ENCODE measurements at places on chromosomes 3 and 15.

DNA sequence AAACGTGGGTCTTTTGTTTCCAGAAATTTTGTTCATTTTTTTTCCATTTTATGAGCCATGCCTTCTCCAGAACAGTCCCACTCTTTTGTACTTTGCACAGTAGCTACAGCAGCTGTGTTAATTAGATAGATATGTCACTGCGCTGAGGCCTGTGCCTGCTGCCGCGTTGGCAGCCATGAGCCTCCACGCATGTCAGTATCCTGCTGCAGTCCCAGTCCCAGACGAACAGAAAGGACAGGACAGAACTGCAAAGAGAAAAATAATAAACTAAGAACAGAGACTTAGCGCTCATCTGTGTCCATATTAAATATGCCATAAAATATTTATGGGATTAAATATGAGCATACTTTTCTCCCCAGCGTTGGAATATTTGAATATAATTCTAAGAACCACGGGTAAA, 442.4 kb upstream of the RARB start:
- no peak for DNase-seq

GRCh38 chr3:87088430-87088992, 97.6 kb upstream of the VGLL3 start:
- no peak for DNase-seq

DNA sequence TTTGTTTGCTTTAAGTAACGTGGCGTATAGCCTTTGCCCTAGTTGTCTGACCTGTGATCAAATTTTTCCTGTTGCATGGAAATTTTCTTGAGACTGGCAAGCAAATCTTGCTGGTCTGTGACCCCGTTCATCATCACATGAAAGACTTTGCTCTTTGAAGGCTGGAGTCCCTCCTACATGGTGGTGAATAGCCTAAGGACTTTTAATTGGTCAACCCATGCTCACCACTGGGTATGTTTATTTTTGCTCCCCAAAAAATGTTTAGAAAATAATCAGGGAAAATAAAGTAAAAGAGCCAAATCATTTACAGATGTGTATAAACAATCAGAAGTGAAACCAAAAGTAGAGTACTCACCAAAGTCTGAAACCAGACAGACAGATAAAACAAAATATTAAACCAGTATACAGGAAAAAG, 1075.3 kb upstream of the ALCAM start:
- no peak for DNase-seq

DNA sequence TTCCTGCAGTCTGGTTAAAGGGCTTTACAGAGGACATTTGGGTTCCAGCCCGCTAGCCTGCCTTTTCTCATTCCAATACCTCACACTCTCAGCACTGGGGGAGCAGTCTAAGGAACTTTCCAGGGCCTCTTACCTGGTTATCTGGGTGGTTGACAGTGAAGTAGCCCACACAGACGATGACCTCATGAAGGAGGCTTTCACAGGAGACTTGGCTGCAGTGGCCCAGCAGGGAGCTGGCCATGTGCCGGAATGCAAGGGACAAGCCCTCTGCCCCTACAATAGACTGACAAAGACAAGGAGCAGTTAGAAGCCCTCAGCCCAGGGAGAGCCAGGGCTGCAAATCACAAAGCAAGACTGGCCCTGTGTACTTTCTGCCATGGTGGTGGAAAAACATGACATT, 39.5 kb downstream of the ISL2 start:
- DNase-seq, result no peak

- DNase-seq, result no peak
Measured at GRCh38 chr3:150589759-150590158, 13.4 kb upstream of the SELENOT start.

DNA sequence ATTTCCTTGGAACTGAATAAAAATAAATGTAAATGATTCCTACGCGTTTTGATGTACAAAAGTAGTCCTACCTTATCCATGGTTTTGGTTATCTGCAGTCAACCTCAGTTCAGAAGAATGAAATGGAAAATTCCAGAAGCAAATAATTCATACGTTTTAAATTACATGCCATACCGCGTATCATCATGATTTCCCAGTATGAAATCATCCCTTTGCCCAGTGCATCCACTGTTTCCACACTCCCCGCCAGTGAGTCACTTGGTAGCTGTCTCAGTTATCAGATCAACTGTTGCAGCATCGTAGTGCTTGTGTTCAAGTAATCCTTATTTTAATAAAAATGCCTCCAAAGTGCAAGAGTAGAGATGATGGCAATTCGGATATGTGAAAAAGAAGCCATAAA, 9.1 kb upstream of the MFSD1 start:
- DNase-seq, result no peak

DNA sequence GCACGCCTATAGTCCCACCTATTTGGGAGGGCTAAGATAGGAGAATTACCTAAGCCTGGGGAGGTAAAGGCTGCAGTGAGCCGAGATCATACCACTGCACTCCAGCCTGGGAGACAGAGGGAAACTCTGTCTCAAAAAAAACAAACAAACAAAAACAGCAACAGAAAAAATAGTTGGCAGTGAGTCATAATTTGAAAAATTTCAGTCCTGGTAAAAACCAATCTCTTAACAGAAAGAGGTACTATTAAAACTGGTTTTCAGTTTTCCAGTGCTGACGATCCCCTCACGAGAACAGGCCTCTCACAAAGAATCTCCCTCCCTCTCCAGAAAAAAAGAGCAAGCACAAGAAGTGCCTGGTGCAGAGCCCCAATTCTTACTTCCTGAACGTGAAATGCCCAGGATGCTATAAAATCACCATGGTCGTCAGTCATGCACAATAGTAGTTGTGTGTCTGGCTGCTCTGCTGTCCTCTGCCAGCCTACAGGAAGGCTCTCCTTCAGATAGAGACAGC, 22.8 kb upstream of the MAP4 start:
- DNase-seq, result no peak

DNA sequence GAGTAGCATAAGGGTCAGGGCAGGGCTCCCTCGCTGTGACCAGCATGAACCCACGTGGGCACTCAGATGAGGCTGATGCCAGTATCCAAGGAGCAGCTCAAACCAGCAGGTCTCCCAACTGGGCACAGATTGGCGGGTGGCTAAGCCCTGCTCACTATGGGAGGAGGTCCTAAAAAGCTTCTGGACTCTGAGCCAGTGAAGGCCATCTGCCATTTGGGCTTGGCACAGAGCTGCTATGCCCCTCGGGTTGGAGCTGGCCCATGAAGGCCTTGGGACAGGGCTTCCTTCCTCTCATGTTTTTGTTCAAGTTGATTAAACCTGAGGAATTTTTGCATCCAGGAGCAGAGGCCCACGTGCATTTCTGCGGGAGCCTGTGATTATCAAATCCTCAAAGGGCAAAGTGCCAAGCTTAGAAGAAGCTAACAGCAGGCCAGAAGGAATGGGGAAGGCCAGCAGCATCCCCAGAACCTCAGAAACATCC, 4.3 kb upstream of the STRA6 start:
- DNase-seq, result no peak

GRCh38 chr3:186746008-186746407, 28.8 kb downstream of the KNG1 start:
- no peak for DNase-seq

DNA sequence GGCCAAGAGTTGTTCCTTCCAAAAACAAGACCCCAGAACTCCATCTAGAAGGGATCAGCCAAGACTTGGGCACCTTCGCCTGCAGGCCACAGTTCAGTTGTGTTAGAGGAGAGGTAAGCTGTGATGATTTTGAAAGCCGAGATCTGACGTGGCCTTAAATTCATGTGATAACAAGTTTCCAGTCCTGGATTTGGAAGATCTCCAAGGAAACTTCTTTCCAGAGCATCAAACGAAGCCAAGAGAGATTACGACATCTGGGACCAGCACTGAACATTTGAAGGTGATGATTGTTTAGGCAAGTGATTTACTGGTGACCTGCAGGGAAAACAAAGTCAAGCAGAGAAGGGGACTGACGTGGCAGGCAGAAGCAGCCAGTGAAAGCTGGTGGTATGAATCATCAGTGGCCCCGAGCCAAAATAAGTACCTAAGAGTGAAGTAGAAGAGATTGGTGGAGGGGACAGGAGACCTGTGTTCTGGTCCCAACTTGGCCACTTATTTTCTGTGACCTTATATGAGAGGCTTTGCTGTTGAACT, 339.0 kb upstream of the PROK2 start:
- no peak for DNase-seq

- DNase-seq, result no peak
Measured at GRCh38 chr3:99499235-99500158, 138.9 kb upstream of the COL8A1 start.

GRCh38 chr3:174758943-174759342, 100.2 kb upstream of the NAALADL2 start:
- DNase-seq, result no peak

GRCh38 chr15:89074402-89075012, 13.7 kb upstream of the ABHD2 start:
- no peak for DNase-seq

Data from activated naive CD4-positive, alpha-beta T cell (primary cell).